Adrenal gland (tissue), 19 donors: ENCODE measurements at places on chromosomes 16 and 17. TPM values are rescaled to one million over a fixed set of nuclear protein-coding genes. Genes with fewer than 3 reads are reported as not detected.
A peak's percentile ranks its signal among the peaks of the same experiment; 100 is the strongest.

DNA sequence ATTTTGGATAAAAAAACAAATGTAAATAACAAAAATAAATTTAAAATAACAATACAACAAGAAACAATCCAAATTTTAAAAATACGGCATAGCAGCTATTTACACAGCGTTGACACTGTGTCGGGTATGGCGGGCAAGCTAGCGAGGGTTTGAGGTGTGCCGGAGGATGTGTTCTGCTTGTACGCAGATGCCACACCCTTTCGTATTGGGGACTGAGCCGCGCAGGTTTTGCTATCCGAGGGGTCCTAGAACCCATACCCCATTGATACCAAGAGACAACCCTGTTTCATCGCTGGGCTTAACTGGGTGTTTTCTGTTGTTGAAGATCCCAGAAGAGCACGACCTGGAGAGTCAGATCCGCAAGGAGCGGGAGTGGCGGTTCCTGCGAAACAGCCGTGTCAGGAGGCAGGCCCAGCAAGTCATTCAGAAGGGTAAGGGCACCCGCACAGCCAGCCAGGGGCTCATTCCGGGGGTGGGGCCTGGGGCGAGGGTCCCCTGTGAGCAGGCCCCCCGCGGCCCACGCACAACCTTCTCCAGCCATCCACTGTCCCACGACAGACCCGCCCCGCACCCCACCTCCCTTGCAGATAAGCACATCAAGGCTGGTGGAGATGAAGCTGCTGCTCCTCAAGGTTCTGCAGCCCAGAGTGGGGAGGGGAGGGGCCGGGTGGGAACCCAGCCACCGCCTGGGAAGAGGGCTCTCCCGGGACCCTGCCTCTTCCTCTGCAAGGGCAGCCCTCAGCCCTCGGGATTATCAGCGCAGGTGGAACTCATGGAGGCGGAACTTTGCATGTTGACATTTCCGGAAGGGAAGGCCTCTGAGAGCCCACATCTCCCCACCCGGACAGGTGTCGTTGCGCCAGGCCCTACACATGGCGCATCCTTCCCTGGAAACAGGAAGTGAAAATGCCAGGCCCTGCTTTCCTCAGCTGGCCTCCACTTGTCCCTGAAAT, 51.2 kb upstream of the CHMP6 start:
- peak; percentile 5 for DNase-seq

GRCh38 chr17:48912476-48912875, 4.3 kb downstream of the UBE2Z start:
- DNase-seq, result no peak

- no peak for DNase-seq
These were observed 24.2 kb downstream of the KATNB1 start for GRCh38 chr16:57759541-57760356.

DNA sequence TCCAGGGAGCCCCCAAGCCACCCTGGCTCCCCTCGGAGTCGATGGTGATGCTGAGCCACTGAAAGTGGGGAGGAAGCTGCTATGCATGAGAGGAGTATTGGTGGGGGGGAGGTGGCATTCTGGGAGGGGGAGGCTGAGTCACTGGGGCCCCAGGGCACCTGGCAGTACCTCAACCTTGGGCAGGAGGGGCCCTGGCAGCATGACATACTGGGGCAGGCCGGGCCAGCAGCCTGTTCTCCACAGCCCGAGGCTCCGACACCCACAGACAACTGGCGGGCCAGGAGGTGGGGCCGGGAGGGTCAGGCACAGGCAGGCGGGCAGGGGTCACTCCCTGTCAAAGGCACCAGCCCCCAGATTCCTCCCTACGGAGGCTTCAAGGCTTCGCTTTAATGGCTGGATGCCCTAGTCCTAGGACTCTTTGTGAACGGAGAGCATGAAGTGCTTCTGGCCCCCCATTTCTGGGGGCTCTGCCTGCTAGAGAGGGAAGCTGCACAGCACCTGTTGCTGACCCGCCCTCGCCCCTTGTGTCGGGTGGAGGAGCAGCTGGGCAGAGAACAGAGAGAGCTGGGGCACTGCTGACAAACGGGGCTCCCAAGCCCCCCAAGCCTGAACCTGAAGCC, 928 bp downstream of the CASKIN2 start:
- DNase-seq, result peak; percentile 83

- DNase-seq, result no peak
These were observed 2.6 kb downstream of the TRIM65 start for GRCh38 chr17:75894049-75894733.

DNA sequence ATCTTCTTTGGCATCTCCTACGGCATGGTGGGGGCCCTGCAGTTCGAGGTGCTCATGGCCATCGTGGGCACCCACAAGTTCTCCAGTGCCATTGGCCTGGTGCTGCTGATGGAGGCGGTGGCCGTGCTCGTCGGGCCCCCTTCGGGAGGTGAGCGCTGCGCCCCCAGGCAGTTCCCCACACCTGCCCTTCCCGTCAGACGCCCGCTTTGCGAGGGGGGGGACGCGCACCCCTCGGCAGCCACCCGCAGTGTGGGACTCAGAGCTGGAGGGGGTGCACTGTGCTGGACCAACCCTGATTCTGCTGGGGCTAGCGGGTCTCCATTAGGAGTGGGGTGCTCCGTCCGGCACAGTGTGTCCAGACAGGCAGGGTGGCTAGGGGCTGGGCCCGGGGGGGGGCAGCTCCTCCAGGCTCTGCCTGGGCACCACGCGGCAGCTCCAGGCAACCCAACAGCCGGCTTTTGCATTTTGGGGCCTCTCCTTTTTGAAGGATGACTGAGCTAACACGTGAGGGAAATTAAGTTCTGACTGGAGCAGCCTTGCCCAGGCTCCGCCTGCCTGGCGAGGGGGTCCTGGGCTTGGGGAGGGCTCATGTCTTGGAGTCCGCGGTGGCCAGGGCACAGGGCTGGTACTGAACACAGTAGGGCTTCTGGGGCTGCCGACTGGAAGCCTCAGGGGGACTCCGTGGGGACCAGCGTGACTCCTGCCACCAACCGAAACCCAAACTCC, 9.1 kb downstream of the SLC16A3 start:
- DNase-seq, result no peak

DNA sequence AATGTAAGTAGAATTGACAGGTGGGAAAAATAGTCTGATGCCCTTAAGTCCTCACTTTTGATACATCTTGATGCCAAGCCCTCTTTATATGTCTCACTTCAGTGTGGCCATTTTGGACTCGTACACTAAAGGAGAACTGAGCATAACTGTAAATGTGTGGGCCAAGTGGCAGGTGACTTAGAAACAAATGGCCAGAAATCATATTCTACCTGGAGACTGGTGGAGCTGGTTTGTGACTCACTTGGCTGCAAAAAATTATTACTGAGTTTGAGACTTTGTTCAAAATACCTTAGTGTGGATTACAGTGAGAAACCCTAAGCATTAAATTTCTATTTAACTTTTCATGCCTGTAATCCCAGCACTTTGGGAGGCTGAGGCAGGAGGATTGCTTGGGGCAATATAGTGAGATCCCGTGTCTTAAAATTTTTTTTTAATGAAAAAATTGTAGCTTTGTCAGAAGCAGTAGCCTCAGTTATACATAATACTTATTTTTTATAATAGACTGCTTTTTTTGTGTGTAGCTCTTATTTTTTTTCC, 5.0 kb downstream of the HAPSTR1 start:
- DNase-seq, result no peak

DNA sequence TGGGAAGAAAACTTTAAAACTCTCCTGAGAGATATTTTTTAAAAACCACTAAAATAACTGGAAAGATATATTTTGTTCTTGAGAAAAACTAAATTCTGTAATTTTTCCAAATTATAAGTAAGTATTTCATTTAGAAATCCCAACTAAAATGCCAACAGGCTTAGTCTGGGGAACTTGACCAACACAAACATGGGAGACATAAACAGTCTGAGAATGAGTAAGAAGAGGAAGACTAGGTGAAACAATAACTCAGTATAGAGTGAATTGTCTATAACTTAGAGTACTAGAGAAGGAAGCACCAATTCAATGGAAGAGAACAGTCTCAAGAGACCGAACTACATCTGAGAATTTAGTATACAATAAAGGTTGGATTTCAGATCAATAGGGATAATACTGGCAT, 2.9 kb downstream of the CMTM1 start:
- no peak for DNase-seq

- DNase-seq, result no peak
These were observed 9.1 kb downstream of the CEP20 start for GRCh38 chr16:15879255-15879811.

- no peak for DNase-seq
These were observed 48.4 kb downstream of the TOX3 start for GRCh38 chr16:52498328-52499059.

DNA sequence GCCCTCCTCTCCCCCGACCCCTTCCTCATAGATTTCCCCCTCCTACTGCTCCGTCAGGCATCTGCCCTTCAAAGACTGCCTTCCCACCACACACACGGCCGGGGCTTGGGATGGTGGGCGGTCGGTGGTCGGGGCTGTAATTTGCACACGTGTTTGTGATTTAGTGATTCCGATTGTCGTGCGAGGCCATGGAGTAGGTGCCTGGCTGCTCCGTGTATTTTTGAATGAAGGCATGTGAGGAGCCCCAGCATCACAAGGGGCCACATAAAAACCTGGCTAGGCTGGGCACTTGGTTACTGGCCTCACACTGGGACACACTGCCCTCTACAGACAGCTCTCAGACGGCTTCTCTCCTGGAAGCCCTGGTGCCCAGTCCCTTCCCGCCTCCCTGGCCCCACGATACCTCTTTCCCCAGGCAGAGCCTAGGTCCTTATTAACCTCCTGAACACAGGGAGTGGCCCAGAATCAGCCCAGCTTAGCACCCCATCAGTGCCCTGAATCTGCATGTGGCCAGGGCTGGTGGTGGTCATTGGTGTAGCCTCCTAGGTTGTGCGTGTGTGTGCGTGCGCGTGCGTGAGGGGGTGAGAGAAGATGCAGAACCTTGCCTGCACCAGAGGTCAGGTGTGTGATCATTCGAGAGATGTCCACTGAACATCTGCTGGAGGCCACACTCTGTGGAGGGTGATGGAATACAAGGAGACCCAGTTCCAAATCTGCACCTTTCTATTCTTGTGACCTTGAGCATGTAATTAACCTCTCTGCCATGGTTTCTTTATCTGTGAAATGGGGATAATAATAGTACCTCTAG, 1.3 kb upstream of the SOCS1 start:
- peak; percentile 86 for DNase-seq

DNA sequence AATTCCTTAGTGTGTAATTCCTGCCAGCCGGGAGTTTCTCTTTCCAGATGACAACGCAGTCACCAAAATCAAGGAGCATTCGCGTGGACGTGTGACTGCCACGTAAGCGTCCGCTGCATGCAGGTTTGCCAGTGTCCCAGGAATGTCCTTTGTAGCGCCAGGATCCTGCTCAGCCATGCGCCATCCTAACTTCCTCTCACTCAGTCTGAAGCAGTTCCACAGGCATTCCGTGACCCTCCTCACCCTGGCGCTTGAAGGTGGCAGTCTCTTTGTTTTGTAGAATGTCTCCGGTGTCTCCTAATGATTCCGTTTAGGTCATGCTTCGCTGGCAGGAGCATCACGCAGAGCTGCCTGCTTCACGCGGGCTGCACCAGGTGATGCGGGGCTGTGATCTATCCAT, 88.6 kb downstream of the RPTOR start:
- DNase-seq, result no peak

- no peak for DNase-seq
These were observed 17.3 kb downstream of the CASKIN1 start for GRCh38 chr16:2179107-2179501.

DNA sequence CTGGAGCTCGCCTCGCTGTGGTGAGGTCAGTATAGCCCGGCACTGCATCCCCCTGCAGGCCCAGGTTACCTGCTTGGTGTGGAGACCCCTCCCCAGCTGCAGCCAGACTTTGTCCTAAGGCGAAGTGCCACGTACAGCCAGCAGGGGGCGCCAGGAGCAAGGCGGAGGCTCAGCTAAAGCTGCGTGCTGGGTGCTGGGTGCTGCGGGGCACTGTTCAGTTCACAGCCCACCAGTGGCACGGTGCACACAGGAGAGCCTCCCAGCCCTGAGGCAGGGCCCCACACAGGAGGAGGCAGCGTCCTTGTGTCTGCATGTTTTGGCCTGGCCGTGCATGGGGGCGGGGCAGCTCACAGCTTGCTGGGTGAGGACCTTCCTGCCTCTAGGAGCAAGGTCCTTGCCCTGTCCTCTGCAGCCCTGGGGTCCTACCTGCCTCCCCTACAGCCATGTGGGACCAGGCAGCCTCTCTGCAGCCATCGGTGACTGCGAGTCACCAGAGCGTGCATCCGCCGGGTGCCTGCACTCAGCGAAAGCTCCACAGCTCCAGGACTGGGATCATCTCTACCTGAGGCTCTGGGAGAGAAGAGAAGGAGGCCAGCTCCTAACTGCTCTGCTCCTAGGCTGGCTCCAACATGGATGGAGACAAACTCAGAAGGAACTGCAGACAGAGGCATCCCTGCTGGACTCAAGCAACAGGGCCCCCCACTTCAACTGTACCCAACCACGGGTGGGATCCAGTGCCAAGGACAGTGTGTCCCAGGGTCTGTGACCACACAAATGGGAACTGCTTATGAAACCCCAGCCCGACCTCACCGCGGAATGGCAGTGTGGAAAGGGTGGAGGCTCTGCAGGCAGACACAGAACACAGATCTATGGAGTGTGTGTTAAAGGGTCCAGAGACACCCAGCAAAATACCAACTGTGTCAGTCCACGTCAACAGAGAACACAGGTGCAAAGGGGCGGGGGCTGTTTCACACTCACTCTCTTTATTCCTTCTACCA, 19.0 kb downstream of the SLC7A5 start:
- peak; percentile 55 for DNase-seq

GRCh38 chr17:11487469-11487868, 110.8 kb upstream of the DNAH9 start:
- no peak for DNase-seq

- peak; percentile 82 for DNase-seq
These were observed at the start of gene HLF for GRCh38 chr17:55264645-55265298. HLF (plus strand) TSS chr17:55264960; CDS start chr17:55265485, 525 bp downstream.

DNA sequence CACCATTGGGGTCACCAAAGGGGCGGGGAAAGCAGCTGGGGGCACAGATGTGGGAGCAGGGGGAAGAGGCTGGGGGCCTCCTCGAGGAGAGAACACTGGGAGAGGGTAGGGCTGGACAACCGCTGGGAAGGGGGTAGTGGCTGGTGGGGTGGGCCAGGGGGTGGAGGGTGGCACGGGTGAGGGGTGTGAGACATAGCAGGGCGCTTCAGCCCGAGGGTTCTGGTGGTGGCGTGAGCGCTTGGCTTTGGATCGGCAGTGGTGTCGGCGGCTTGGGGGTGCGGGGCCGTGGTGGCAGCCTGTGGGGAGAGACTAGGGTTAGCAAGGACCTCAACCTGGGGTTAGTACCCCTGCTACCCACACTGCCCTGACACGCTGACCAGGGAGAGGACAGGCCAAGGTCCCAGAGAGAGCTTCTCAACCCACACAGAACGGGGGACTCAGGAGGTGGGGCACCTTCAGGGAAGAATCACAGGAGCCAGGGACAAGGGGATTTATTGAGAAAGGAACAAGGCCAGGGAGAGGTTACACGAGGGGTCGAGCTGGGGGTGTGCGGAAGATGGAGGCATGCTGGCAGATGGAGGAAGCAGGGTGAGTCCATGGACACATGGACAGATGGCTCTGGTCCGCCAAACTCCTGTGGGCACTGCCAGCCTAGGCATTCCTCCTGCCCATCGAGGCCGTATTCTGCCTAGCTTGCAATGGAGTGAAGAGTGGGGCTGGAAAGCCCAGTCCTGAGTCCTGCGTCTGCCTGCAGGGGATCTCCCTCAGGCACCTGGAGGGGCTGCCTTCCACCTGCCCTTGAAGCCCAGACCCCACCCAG, 8.4 kb downstream of the PER1 start:
- no peak for DNase-seq

The OR1F1 gene
- not detected for total RNA-seq

The TBC1D3K gene
- not detected for total RNA-seq

The ELMO3 gene
- 2.1 TPM for total RNA-seq

The KPNB1 gene
- 166 TPM for total RNA-seq

The CACNA1H gene
- total RNA-seq, result 33.8 TPM

The NT5C gene
- 33.4 TPM for total RNA-seq

The SHISA9 gene
- total RNA-seq, result 0.28 TPM
